ENCODE measurements at places on chromosomes 4 and X.

GRCh38 chr4:11328401-11328800 is 100.3 kb downstream of the HS3ST1 start:
- DNase-seq = no peak

DNA sequence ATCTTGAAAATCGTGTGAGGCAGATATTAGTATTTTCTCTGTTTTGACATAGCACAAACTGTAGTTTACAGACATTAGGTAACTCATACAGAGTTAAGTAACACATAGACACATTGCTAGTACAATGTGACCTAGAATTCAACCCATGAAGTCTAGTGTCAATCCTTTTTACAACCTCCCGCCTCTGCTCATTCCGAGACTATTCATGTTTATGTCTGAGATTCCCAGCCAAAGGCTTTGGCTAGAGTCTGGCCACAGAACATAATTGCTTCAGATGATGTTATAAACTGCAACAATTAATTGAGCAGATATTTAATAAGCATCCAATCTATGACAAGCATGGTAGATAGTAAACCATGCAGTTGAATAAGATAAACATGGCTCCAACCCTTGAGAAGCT is 841.0 kb downstream of the STIM2 start:
- DNase-seq = no peak

DNA sequence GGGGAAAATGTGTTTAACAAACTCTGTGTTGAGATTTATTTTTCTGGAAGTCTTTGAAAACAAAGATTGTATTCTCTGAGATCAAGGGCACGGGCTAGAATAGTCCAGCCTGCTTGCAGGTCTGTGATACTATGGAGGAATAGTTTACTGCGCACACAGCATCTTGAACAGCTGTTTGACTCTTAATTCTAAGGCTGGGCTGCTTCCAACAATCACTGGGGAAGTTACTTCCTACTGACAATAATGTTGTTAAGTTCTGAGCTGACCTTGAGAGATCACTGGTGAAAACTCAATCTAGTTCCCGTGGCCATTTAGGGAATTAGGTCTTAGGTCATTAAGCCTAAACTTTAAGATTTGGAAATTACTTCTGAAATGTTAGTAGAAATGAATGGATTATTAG is 416.1 kb upstream of the FTHL17 start:
- no peak for DNase-seq

DNA sequence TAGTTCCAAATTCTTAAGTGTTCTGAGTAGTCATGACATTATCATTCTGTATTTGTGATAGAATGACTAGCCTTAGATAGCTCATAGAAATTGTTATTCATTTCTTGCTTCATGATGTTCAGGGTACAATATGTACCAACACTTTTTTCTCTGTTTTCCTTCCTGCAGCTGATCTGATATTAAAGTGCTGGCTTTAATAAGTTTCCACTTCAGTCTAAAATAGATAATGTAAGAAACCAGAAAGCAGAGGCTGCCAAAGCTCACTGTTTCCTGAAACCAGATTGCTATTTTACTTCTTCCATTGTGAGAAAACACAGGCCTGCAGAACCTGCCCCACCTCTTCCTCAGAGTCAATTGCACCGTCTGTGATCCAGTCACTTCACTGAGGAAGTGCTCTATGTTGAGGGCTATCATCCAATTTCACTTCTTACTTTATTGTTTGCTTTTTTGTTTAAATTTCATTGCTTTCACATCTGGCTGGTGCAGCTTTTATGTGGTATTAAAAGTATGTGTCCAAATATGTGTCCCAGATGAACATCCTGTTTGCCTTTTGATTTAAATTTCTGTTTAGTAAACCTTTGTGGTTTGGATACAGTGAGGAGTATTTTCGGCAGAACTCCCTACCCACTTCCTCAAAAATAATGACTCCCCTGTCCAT is 652.1 kb downstream of the ANKRD50 start:
- DNase-seq = no peak

DNA sequence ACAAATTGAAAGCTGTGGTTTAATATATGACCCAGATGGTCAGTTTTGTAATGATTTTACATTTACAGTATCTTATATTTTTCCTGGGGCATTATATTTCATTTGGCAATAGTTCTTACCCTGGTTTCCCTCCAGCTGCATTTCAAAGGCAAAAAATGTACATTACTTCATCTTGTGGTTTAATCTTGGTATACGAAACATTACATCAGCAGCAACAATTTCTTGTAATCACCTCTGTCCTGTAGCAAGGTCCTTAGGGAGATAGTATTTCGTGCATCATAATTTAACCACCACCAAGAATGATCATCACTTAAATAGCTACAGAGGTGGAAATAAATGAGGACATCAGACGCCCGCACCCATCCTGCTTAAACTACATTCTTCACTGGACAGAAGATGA is 48.8 kb downstream of the HS6ST2 start:
- no peak for DNase-seq

DNA sequence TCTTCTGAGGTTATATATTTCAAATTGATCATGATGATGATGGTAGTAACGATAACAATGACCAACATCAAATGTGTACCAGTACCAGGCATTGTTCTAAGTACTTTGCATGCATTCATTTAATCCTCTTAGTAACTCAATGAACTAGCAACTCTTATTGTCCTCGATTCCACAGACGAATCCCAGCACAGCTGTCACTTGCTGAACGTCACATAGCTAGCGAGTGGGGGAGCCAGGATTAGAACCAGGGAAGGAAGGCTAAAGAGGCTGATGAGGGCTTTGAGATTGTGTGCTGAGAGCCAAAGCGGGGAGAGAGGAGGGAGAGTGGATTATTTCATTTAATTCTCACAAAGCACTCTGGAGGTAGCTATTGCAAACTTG is 103.6 kb downstream of the PHOX2B start:
- no peak for DNase-seq

DNA sequence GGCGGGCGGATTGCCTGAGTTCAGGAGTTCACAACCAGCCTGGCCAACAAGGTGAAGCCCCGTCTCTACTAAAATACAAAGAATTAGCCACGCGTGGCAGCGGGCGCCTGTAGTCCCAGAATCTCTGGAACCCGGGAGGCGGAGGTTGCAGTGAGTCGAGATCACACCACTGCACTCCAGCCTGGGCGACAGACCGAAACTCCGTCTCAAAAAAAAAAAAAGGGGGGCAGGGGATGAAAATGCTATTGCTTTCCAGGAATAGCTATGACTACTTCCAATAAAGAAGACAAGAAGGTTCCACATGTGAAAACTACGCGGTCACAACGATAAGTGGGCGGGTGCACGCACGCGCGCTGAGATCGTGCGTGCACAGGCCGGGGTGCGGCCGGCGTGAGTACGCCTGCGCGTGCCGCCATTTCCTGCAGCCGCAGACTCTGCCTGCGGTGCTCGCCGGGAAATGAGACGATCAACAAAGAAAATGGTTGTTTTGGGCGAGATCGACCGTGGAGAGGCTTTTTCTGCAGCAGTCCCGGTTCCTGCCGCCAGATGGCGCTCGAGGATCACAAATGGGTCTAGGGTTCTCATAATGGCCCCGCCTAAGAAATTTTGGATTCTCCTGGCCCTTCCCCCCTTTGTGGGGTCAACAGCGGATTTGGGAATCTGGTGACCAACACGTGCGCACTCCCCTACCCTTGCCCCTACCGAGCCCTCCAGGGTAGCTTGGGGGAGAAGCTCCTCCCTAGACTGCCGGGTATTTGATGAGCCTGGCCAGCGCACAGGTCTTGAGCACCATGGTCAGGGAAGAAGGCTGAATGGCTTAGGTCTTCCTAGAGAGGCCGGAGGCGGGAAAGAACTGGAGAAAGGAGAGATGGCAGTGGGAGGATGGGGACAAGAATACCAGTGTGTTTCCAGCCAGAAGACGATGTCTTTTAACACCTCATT is 35.1 kb downstream of the PNMA5 start:
- peak; percentile 64 for DNase-seq

DNA sequence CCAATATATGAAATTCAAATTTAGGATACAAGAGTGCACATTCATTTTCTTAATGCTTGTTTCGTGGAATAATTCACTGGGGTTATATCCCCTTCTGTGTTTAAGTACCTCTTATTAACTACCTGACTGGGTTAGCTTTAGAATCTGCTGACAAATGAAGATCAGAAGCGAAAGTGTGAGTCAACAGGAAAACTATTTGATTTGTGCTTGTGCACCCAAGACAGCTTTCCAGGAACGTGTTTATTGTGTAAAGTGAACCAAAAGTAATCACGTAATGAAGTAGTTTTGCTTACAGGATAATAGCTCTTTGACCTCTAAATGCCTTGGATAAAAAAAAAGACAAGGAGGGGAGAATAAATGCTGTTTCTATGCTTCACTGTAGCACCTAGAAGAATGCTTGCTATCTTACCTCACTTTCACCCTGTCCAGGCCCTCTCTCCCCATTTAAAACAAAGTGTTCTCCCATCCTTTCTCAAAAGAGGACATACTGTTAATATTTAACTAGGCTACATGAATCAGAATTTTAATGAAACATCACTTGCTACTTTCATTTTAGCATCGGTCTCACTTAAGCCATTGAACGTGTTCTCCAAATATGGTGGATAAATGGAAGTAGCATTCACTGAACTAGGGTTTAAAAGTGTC is 141.9 kb downstream of the THOC2 start:
- no peak for DNase-seq

- DNase-seq = peak; percentile 57
Measured at GRCh38 chr4:155509555-155509954, 132.8 kb upstream of the MAP9 start.

DNA sequence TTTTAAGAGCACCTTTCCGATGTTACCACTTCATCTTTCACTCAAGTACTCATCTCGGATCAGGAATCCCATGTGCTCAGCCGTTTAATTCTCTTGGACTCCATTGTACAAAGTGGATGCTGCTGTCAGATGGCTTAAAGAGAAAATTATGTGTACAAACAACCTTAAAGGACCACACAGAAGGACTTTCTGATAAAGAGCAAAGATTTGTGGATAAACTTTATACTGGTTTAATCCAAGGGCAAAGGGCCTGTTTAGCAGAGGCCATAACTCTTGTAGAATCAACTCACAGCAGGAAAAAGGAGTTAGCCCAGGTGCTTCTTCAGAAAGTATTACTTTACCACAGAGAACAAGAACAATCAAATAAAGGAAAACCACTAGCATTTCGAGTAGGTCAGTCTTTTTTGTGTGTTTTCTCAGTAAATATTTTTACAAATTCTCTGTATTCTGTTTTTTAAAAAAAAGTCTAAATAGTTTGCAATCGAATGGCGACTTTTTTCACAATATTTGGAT is 20.1 kb downstream of the MMAA start:
- DNase-seq = no peak

DNA sequence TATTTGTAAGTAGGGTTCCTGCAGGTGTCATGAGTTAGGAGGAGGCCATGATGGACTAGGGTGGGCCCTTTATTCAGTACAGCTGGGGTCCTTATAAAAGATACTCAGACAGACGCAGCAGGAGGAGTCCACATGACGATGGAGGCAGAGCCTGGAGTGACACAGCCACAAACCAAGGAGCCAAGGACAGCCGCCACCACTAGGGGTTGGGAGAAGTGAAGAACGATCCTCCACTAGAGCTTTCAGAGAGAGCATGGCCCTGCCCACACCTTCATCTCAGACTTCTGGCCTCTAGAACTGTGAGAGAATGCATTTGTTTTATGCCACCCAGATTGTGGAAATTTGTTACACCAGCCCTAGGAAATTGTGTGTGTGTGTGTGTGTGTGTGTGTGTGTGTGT is 31.1 kb downstream of the JAKMIP1 start:
- no peak for DNase-seq

- no peak for DNase-seq
Measured at GRCh38 chr4:189299706-189300105, 641.0 kb upstream of the FRG1 start.

DNA sequence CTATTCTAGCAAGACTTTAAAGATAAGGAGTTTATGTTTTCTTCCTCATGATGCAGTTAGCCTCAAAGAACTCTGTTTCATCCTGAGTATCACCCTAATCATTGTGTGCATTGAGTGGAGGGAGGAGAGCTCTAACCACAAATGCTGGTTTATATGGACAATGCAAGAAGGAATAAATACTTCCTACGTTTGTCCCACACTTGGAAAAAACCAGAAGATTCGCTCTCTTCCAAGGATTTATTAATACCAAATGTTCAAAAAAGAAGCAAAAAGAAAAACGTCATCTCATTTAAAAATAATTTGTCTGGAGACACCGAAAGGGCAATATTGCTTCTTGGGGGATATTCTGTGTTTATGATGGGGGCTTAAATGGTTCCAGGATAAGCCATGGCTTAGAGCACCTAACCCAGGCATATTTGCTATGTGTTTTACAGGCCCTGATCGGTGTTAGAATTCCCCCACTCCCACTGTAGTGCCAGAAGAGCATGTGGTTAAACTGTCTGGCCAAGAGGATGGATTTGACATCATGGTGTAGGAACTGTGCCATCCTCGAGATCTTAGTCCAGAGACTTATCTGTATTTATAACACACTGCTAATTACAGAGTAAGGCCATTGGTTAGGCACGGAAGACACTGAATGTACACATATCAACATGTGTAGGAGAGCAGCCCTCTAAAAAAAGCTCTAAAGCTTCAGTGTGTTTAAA is 227.2 kb downstream of the ANK2 start:
- DNase-seq = no peak

- DNase-seq = no peak
Measured at GRCh38 chr4:141652161-141652778, 15.9 kb downstream of the IL15 start.

GRCh38 chrX:132433001-132433400 is 55.8 kb downstream of the MBNL3 start:
- DNase-seq = no peak

DNA sequence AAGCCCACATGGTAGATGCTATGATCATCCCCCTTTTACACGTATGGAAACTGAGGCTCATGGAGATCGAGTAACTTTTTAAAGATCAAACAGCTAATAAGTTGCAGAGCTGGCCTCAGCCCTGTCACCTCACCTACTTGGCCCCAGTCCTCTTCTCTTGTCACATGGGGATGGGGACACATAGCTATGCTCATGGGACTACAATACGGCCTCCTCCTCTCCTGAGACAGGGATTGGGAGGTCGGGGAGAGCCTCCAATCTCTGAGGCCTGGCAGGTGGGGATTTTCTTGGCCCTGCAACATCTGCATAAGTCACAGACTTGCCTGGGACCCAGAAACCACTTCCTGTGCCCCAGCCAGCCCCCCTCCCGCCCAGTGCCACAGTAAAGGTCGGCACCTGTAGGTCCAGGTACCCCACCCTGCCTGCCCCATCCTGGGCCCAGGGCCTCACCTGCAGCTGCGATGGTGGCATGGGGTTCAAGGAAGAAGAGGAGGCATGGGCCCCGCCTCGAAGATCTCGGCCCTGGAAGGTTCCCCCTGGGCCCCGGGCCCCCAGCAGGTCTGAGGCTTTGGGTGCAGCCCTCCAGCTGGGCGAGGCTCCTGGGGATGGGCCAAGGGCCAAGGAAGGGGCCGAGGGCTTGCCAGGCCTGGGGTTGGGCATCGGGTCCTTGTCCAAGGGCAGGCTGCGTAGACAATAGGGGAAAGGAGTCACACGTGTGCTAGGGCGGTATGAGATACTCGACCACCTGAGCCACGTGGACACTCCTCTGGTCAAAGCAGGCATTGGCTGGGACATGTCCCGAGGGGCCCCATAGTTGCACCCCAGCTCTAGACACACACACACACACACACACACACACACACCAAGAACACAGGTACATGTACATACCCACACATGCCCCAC is 6.4 kb downstream of the FOXP3 start:
- DNase-seq = no peak

All from stromal cell of bone marrow (primary cell).